ENCODE measurements at places on chromosomes 2 and 18. TPM values are rescaled to one million over a fixed set of nuclear protein-coding genes. Genes with fewer than 3 reads are reported as not detected.

DNA sequence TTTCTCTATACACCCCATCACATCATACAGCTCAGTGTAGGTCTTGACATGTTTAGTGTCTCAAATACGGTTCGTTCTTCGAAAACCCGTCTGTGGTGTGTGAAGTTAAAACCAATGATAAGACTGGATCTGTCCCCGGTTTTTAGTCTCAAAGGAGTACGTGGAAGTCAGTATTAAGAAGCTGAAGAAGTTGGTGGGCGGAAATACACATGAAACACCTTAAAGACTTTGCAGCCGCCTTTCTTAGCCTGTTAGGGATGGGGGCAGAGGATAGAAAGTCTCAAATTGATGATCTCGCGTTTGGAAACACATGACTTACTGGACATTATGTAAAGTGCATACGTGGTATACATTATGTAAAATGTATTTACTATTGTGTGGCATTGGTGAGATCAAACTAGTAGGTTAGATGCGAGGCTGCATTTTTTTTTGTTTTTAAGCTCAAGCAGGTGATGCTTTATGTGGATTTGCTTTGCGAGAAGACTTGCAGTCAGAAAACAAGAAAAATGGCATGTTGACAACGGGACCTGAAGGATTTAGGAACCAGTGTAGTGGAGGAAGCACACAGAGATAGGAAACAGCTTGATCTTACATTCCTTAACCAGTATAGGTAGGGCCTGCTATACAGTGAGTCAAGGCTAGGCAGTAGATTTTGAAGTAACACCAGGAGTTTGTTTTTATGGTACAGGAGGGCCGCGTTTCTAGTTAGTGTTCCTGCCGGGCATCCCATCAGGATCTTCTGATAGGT, 1.2 kb downstream of the CNOT11 start:
- no peak for DNase-seq

GRCh38 chr2:216632952-216633615, at the start of gene IGFBP2:
Gene IGFBP2 (plus strand): TSS chr2:216633420. CDS start chr2:216633524, 104 bp downstream.
- DNase-seq, result peak; percentile 29

DNA sequence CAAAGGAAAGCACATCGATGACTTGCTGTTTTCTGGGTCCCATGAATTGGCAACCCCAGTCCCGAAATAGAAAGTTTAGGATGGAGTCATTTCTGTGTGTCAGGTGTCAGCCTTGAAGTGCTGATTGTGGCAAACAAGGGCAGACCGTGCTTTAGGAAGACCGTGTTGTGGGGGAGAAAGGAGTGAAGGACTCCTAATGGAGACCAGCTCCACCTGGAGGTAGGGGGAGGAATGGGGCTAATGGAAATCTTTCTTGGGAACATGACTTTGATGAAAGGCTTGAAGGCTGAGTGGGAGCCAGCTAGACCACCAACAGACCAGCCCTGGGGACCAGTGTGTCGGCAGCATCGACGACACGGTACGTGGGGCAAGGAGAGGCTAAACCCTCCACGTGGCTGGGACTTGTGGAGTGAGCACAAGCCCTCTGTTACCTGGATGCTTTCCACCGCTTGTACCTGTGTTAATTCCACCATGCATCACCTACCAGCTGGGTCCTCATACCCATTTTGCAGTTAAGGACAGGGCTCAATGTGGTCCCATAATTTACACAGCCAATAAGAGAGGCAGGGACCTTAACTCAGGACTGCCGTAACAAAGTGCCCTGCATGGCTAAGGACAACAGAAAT, 104.2 kb downstream of the SH3BP4 start:
- no peak for DNase-seq

DNA sequence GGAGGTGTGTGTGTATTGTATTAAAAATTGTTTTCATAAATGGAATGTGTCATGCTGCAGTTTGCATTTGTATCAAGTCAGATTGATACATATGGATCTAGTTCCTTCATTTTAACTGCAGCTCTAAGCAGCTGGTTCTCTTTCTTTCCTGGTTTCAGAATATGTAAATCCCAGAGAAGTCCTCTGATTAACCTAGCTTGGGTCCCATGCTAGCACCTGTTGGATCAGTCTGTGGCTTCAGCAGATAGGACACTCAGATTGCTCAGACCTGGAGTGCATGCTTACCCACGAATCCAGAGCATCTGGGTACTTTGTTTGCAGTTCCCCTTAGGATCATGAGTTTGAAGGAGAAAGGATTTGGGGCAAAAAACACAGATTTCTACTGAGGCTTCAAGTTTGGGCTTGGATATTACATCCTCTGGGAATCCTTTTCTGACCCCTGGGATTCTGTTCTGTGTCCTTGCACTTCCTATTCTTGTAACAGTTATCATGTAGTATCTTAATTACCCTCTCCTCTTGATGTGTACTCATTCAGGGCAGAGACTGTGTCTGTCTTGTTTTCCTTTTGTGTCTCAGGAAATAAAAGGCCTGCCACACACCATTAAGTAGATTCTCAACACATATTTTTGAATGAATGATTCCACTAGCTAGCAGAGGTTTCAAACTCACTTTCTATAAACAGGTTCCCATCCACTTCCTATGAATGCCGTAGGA, 142.1 kb downstream of the PHLPP1 start:
- DNase-seq, result no peak

DNA sequence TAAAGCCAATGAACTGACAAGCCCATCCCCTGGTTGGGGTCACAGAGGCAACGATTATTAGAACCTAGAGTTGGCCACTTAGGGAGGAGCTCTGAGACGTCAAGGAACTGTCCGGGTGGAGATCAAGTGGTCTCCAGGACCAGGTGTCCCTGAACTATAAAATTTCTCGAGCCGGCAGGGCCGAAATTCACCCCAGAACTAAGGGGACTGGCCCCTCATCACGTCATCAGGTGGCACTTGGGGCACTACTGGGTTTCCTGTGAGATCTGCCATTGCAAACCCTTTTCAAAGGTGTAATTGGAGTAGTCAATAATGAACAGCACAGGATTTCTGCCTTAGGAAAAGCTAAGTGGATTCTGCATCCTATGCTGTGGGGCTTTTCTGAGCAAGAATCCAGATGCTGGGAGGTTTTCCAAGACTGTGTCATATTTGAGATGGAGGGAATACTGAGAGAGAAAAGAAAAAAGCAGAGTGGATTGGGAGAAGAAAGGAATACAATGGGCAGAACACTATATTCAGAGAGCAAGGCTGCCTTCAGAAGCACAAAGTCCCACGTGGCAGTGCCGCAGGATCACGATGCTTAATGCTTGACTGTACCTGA, 113.6 kb downstream of the ALPK2 start:
- DNase-seq, result no peak

DNA sequence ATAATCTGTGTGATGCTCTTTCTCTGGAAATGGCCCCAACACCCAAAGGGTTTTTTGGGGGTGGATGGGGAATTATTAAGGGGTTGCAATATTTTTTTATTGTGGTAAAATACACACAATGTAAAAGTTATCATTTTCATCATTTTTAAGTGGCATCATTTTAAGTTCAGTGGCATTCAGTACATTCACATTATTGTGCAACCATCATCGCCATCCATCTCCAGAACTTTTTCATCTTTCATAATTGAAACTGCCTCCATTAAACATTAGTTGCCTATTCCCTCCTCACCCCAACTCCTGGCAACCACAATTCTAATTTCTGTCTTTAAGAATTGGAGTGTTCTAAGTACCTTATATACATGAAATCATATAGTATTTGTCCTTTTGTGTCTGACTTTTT, 90.0 kb downstream of the POLR1A start:
- no peak for DNase-seq

- no peak for DNase-seq
These were observed 107.1 kb upstream of the ZNF516 start for GRCh38 chr18:76602191-76602590.

GRCh38 chr2:191245869-191246531, 796 bp downstream of the MYO1B start:
- peak; percentile 65 for DNase-seq

Gene ACAA2
- polyA plus RNA-seq, result 146 TPM

Gene IL1F10
- not detected for polyA plus RNA-seq

DNA sequence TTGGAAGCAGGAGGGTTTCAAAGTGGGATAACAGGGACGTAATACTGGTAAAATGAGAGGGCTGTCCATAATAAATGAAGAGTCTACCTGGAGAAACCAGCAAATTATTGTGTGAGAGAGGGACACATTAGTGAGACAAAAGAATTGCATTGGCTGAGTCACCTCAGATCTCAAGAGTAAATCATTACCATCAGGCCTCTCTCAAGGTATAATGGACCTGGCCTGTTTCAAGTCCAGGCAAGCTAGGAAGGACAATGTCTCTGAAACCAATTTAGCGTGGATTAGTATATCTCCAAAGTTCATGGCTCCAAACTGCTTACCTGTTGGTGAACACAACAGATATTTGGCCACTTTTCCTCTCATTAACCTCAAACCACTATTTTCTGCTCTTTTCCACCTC, 471.4 kb downstream of the CMPK2 start:
- DNase-seq, result no peak

DNA sequence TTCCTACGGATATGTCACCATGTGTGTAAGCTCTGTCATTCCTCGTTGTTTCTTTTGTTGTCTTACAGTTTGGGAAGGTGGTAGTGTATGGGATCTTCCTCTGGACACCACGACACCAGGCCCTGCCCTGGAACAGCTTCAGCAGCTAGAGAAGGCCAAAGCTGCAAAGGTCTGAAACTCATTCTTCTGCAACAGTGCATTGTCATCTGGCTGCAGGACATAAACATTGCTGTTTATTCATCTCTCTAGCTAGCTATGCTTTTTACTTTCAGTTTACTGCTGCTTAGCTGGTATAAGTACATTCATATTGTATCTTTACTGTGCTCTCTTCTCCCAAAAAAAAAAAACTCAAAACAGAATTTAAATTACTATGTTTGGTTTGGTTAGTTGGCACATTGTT, 39.2 kb upstream of the KCNJ13 start:
- DNase-seq, result no peak

Gene KRTCAP3
- 0.38 TPM for polyA plus RNA-seq

Gene PRSS56
- polyA plus RNA-seq, result 0.05 TPM

Gene CYP27A1
- polyA plus RNA-seq, result 14.0 TPM

GRCh38 chr2:216119146-216119545, 10.0 kb downstream of the XRCC5 start:
- no peak for DNase-seq

Gene GCKR
- 0.50 TPM for polyA plus RNA-seq

DNA sequence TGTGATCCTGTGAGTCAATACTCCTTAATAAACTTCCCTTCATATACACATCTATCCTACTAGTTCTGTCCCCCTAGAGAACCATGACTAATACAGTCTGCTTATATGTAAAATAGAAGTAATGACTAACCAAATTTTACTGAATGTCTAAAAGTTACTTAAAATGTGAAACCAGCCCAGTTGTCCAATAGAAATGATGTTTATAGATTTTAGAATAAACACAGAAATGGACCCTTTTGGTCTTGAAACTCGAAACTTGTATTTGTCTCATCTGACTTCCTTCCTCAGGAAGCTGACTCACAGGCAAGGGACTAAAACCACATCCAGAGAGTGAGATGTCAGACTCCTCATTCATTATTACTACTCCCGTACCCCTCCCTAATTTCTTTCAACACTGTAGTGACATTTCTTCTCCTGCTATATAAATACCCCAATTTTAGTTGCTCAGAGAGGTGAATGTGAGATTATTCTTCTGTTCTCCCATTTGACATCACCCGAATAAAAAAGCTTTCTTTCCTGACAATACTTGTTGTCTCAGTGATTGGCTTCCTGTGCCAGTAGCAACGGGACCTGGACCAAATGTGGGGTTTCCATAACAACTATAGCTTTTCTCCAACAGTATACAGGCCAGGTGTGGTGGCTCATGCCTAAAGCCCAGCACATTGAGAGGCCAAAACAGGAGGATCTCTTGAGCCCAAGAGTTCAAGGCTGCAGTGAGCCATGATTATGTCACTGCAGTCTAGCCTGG, 486.0 kb downstream of the ERBB4 start:
- no peak for DNase-seq

DNA sequence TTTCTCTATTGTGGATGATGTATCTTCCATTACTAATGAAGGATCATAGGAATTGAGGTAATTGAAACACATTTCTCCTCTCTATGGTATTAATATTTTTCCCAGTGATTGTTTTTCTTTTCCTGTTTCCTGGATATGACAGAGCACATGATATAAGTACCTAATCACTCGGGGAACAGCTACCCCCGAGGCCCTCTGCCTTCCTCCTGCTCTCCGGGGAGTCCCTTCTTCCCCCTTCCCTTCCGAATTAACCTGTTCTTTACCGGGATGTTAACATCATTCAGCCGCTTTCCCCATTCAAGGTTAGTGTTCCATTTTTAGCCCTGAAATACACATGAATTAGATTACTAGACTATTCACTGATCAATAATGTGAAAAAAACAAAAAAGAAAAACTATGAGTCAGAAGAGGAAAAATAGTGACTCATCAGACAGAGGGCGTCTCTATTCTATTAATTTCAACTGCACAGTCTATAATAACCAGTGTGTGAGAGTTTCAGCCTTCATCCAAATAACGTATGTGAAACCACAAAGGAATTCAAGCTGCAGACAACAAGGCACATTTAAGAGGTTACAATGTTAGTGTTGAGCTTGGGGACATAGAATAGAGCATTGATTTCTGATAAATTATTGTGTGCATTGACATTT, 450.8 kb downstream of the DLGAP1 start:
- no peak for DNase-seq
